ENCODE measurements at places on chromosomes 16 and 17.
A peak's percentile ranks its signal among the peaks of the same experiment; 100 is the strongest.

DNA sequence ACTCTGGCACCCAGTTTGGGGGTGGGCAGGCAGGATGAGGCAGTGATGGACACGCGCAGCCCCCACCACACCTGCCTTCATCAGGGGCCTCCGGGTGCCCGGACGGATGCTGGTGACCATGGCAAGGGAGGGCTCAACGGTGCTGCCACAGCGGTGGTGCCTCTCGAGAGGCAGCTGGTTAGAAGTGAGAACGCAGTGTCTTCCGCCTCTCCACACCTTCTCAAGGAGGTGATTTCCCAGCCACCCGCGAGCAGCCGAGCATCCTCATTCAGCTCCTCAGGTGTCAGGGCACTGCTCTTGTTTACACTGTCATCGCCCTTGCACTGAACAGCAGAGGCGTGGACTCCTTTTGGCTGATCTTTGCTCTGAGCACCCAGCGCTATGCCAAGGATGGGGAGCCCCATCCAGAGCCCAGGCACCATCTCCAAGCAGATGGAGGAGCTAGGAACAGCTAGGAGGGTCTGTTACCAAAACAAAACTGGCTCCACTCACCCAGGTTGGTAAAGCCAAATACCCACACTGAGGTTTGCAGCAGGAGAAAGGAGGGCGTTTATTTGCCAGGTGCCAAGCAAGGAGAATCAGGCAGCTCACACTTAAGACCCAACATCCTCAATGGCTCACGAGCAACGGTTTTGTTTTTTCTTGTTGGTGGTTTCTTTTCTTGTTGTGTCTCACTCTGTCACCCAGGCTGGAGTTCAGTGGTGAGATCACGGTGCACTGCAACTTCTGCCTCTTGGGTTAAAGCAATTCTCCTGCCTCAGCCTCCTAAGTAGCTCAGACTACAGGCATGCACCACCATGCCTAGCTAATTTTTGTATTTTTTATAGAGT, 174.3 kb upstream of the TNRC6C start:
- DNase-seq: peak; percentile 51

- no peak for DNase-seq
These were observed at the start of gene EFNB3 for GRCh38 chr17:7704601-7705268. EFNB3 (plus strand) TSS chr17:7705202; CDS start chr17:7705599, 397 bp downstream.

GRCh38 chr17:15973016-15973415, 26.5 kb downstream of the ZSWIM7 start:
- DNase-seq: no peak

GRCh38 chr17:21460358-21460757, 84.2 kb downstream of the KCNJ12 start:
- no peak for DNase-seq

DNA sequence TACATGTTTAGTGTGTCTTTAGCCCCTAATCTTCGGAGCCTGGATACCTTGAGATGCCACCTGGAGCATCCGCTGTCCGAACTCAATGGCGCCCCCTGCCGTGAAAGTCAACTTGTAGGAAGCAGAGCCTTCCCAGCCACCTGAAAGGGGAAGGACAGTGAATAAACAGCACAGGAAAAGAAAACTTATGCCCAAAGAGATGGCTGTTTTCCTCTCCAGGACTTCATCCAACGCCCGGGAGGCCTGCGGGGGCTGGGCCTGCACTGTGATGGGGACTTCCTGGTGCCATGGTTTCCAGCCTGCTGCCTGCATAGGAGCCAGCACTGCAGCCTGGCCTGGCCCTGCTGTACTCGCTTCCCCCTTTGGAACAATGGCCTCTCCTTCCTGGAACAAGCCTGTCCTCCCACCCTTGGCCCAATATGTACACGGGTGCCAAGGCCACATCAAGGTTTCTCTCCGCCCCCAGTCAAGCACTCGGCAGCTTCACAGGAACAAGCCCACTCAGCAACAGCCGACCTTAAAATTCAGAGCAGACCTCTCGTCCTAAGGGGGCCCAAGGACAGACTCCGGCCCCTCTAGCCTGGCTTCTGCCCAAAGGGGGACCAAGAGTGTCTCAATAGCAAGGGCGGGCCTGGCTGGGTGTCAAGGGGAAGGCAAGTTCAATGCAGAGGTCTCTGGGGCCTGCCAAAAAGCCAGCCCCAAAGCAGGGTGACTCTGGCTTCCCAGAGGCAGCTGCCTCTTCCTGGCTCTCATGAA, 4.5 kb upstream of the UNC13D start:
- DNase-seq: peak; percentile 62

GRCh38 chr17:39543664-39544063, 64.1 kb downstream of the NEUROD2 start:
- no peak for DNase-seq

DNA sequence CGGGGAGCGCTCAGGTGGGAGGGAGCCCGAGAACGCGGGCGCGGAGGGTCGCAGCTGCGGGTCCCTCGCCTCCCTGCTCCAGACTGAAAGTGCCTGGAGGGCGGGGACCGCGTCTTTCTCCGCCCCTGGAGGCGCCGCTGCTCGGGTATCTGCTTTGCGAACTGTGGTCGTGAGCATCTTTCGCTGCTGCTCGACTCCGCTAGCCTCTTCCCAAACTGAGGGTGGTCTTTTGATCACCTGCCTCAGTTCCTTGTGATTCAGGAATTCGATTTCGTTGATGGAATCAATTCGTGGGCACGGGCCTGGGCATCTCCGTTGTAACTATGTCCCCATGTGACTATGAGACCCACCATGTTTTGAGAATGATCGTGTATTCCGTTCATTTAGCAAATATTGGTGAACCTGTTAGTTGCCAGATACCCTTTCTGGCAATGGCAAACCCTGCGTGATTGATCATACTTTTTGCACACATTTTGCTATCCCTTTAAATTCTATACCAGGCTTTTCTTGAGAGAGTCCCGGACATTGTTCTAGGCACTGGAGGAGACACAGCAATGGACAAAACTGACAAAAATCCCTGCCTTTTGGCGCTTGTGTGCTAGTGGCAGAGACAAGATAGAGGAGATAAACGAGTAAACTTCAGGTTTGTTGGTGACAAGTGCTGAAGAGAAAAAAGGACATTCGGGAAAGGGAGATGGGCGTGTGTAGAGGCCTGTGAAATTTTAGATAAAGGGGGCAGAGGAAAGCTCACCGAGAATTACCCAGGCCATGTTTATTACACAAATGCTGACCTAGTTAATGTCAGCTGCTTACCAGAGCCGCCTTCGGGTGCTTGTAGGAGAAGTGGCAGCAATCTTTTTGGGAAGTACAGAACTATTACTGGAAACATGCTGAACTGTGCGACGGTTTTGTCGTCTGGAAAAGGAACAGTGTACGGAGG, 948 bp downstream of the UTP18 start:
- DNase-seq: no peak

- no peak for DNase-seq
These were observed 64.0 kb downstream of the SOX9 start for GRCh38 chr17:72184805-72185204.

DNA sequence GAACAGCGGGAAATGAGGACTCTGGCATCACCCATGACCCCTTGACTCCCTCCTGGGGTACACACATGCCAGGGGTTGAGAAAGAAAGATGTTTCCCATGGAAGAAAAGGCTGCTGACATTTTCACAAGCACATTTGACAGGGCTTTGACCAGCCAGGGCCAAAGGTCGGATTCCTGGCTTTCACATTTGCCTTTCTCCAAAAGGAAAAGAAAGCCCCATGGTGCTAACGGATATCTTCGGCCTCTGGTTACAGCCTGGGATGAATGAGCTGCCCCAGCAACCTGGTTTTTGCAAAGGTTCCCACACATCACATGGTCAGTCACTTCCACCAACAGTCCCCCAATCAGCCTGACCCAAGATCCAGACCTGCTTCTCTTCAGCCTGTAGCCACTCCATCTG, 478.2 kb upstream of the CDH11 start:
- no peak for DNase-seq

DNA sequence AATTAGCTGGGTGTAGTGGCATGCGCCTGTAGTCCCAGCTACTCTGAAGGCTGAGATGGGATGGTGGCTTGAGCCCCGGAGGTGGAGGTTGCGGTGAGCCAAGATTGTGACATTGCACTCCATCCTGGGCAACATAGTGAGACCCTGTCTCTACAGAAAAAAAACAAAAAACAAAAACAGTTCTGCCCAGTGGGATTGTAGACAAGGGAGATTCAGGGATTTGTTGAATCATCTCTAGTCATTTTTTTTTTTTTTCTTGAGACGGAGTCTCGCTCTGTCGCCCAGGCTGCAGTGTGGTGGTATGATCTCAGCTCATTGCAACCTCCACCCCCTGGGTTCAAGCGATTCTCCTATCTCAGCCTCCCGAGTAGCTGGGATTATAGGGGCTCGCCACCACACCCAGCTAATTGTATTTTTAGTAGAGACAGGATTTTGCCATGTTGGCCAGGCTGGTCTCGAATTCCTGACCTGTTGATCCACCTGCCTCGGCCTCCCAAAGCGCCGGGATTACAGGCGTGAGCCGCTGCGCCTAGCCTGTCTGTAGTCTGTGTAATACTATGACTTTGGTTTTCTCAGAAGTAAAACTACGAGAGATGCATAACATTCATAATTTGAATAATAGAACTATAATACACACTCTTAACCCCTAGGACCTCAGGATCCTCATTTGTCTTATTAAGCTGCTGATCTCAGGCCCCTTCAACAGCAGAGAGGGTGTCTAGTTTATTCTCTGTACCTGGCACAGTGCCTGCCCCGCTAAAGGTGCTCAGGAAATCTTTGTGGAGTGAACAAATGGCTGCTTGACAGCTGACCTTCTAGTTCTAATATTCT, 1.4 kb downstream of the TEN1 start:
- DNase-seq: no peak

GRCh38 chr16:24002619-24003018, 166.8 kb downstream of the PRKCB start:
- DNase-seq: no peak
